ENCODE measurements at places on chromosomes 11 and 22.

DNA sequence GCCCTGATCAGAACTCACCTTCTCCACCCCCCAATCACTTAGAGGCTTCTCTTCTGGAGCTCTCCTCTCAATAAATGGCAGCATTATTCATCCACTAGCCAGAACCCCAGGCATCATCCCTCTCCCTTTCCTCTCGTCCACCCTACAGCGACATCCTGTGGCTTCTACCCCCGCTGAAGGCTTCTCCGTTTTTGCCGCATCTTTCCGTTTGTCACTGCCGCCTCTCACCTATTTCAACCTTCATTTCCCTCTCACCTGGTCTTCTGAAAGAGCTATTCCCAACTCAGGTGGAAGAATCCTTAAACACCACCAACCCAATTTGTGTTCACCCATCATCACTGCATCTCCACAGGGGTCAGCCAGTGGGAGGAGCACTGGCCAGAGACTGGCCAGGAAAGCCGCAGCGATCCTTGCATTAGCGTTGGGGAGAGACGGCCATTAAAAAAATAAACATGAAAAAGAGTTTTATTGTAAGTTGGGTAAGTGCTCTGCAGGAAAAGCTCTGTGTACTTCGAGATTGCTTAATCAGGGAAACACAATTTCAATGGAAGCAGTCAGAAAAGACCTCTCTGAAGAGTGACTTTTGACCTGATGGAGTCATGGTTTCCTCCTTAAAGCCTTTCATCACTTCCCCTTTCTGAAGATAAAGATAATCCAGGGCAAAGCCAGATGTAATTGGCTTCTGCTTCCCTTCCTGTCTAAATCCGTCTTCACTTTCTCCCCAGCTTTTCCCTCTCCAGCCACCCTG lies 36.7 kb downstream of the SPATA19 start:
- DNase-seq, result no peak

DNA sequence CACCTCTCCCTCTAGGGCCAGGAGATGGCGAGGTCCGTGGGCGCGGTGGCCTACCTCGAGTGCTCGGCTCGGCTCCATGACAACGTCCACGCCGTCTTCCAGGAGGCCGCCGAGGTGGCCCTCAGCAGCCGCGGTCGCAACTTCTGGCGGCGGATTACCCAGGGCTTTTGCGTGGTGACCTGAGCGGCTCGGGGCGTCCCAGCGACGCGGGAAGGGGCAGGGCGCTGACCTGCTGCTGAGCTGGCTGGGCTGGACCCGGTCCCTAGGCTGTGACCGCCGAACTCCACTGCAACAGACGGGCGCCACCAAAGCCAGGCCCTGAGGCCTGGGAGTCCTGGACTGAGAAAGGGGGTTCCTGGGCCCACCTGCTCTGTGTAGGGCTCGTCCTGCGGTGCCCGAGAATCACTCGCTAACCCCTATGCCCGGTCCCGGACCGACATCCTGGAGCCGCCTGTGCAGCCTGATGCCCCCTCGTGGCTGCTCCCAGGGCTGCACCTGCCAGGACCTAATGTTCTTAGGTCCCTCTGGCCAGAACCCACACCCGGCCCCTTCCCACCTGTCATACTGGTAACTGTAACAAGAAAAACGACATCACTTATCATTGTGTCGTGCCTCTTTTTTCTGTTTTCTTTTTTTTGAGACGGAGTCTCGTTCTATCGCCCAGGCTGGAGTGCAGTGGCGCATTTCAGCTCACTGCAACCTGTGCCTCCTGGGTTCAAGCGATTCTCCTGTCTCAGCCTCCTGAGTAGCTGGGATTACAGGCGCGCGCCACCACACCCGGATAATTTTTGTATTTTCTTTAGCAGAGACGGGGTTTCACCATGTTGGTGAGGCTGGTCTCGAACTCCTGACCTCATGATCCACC lies 15.0 kb downstream of the RHOD start:
- DNase-seq, result peak; percentile 54

DNA sequence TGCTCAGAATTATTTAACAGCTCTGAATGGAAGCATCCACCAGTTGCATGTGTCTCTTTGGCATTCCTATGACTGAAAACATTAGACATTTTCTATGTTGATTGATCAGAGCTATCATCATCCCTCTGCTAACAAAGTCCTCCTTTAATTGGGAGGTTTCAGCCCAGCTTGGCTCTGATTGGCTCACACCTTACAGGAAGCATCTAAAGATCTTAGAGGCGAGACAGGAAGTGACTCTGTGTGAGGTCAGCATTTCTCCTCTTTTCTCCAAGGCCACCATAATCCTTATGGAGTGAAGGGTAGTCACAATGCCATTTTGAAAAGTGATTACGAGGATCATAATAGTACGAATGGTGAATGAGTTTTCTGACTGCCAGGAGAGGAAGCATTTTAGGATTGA lies 260.8 kb downstream of the MIAT start:
- no peak for DNase-seq

GRCh38 chr11:116710001-116710674 lies 62.6 kb downstream of the BUD13 start:
- DNase-seq, result no peak

- no peak for DNase-seq
These were observed 20.7 kb upstream of the C11orf96 start for GRCh38 chr11:43921561-43922294.

All from amniotic epithelial cell (primary cell).